ENCODE measurements at places on chromosomes 11 and 22.

- no peak for DNase-seq
These were observed 131.2 kb upstream of the B3GAT1 start for GRCh38 chr11:134543241-134543640.

DNA sequence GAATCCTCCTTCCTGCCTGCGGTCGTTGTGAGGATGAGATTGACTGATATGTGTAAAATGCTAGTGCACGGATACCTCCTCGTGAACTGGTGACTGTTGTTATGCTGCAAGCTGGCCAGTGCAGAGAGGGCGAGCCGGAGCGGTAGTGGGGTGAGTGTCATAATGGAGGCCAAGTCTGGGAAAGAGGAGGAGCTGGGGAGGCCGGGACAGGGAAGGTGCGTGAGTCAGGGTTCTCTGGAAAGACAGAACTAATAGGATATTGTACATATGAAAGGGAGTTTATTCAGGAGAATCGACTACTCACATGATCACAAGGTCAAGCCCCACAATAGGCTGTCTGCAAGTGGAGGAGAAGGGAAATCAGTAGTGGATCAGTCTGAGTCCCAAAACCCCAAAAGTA is 56.8 kb upstream of the FADD start:
- no peak for DNase-seq

GRCh38 chr22:46845296-46846149 is 83.1 kb downstream of the TBC1D22A start:
- no peak for DNase-seq

DNA sequence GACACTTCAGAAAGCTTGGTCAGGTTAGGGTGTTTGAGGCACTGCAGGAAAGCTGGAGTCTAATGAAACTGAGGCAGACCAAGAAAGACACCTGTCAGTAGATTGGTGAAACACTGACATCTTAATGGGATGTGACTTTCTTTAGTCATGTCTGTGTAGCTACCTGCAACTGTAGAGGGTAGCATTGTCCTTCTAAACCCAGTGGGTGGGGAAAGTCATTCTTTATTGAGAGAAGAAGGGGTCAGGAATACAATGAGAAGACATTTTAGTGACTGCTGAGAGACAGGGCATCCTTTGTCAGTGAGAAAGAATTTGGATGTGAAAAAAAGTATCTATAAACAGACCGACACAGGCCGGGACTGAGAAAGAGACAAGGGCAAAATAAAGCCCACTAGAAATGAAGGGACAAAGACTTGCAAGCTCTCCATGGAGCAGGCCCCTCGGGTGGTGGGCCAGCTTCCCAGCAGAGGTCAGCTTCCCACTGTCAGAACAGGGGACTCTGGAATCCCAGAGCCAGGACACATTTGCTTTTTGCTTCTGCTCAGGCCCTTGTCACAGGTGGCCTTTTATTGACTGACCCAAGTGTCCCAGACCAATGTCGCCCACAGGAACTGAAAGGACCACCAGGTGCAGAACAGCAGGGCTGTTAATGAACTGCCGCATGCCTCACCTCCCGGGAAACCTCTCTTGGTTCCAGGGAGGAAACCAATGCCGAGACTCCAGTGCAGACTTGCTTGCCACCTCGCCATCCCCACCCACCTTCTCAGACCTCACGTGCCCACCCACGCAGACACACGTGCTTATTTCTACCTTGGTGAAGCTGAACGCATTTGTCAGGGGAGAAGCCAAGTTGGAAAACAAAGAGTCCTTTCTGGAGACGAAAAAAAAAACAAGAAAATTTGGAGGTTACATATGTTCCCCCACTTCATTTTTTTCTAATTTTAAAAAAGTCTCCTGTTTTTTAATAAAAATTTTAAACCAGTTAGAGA is 212.8 kb downstream of the TENM4 start:
- DNase-seq, result no peak

Data from CMK (cell line).